Immature natural killer cell (primary cell): ENCODE measurements at places on chromosomes 3 and 15.

- H3K4me3 ChIP-seq: no peak overlapping the region
- no peaks in the 10 kb centered on the region for H3K36me3 ChIP-seq
- H3K4me1 ChIP-seq: no peaks in the 10 kb centered on the region
- H3K27ac ChIP-seq: no peak overlapping the region
- H3K27me3 ChIP-seq: no peaks in the 10 kb centered on the region
- no peak for DNase-seq
Observed at GRCh38 chr3:183188895-183189462, 26.4 kb upstream of the LAMP3 start.

- H3K27me3 ChIP-seq: peaks cover 7% of the 10 kb centered on the region
- H3K36me3 ChIP-seq: no peaks in the 10 kb centered on the region
- H3K4me1 ChIP-seq: peaks cover 31% of the 10 kb centered on the region
- H3K27ac ChIP-seq: peak overlapping the region; percentile 42
Observed at GRCh38 chr15:31004220-31004733, 12.8 kb upstream of the MTMR10 start.

- H3K4me3 ChIP-seq: no peak overlapping the region
- peaks cover 3% of the 10 kb centered on the region for H3K36me3 ChIP-seq
- DNase-seq: no peak
- no peaks in the 10 kb centered on the region for H3K27me3 ChIP-seq
Observed at GRCh38 chr3:74353039-74353438, 261.4 kb downstream of the CNTN3 start.

GRCh38 chr3:65716071-65716751 is 322.5 kb downstream of the MAGI1 start:
- H3K4me3 ChIP-seq: no peak overlapping the region
- H3K27ac ChIP-seq: no peak overlapping the region
- H3K36me3 ChIP-seq: no peaks in the 10 kb centered on the region
- H3K4me1 ChIP-seq: no peaks in the 10 kb centered on the region
- no peaks in the 10 kb centered on the region for H3K27me3 ChIP-seq
- no peak for DNase-seq

GRCh38 chr15:29418931-29419330 is 149.3 kb upstream of the NSMCE3 start:
- no peaks in the 10 kb centered on the region for H3K4me1 ChIP-seq
- H3K4me3 ChIP-seq: no peak overlapping the region
- DNase-seq: no peak
- H3K27ac ChIP-seq: no peak overlapping the region
- no peaks in the 10 kb centered on the region for H3K36me3 ChIP-seq

- H3K4me1 ChIP-seq: no peaks in the 10 kb centered on the region
- DNase-seq: no peak
- H3K36me3 ChIP-seq: no peaks in the 10 kb centered on the region
- H3K4me3 ChIP-seq: no peak overlapping the region
- H3K27ac ChIP-seq: no peak overlapping the region
Observed at GRCh38 chr15:62457100-62457499, 292.0 kb upstream of the C2CD4B start.

GRCh38 chr3:145843561-145843960 is 317.4 kb downstream of the PLOD2 start:
- no peaks in the 10 kb centered on the region for H3K27me3 ChIP-seq
- DNase-seq: no peak
- H3K4me3 ChIP-seq: no peak overlapping the region
- no peaks in the 10 kb centered on the region for H3K36me3 ChIP-seq
- H3K27ac ChIP-seq: no peak overlapping the region

DNA sequence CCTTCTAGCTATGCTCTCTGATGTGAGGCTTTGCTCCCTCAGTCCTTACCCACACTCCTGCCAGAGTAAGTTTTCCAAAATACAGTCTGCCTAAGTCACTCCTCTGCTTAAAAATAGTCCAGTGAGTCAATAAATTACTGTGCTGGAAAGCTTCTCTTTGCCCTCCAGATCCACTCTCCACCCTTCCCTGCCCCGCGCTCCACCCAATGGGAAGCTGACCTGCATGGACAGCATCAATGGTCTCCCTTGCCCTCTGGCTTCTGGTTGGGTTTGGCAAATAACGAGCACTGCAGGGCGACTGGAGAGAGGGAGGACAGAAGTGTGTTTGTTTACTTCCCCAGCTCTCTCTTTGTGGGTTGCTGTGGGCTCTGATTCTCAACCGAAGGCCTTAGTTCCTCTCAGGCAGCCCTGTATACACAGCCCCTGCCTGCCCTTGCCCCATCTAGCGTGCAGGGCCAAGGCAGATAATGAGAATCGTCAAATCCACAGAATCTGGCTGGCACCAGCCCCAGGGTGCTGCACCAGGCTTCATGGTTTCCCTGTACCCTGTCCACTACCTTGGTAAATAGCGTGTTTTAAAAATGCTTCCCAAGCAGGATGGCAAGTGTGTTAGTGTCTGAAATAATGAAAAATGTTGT is 110.4 kb downstream of the ADAMTSL3 start:
- no peak overlapping the region for H3K27ac ChIP-seq
- no peak overlapping the region for H3K4me3 ChIP-seq
- no peak for DNase-seq
- no peaks in the 10 kb centered on the region for H3K36me3 ChIP-seq
- no peaks in the 10 kb centered on the region for H3K4me1 ChIP-seq

DNA sequence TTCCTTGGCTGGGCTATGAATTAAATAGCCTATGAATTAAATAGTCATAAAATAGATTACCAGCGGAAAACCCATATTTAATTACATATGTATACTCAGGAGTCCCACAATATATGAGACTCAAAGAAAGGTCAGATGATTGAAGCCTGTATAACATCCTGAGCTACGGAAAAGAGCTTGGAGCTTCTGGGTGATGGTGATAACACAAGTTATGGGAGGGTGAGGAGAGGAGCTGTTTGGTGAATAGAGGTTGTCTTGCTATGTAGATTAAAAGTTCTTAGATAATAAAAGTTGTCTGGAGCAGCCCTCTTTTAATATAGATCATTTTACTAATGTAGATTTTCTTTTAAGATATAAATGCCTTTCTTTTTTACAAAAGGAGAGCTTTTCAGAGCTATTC is 1.8 kb downstream of the PML start:
- peak overlapping the region; percentile 93 for H3K27ac ChIP-seq
- no peak for DNase-seq
- peaks cover 67% of the 10 kb centered on the region for H3K4me1 ChIP-seq
- peak overlapping the region; percentile 97 for H3K4me3 ChIP-seq
- peaks cover 7% of the 10 kb centered on the region for H3K36me3 ChIP-seq

DNA sequence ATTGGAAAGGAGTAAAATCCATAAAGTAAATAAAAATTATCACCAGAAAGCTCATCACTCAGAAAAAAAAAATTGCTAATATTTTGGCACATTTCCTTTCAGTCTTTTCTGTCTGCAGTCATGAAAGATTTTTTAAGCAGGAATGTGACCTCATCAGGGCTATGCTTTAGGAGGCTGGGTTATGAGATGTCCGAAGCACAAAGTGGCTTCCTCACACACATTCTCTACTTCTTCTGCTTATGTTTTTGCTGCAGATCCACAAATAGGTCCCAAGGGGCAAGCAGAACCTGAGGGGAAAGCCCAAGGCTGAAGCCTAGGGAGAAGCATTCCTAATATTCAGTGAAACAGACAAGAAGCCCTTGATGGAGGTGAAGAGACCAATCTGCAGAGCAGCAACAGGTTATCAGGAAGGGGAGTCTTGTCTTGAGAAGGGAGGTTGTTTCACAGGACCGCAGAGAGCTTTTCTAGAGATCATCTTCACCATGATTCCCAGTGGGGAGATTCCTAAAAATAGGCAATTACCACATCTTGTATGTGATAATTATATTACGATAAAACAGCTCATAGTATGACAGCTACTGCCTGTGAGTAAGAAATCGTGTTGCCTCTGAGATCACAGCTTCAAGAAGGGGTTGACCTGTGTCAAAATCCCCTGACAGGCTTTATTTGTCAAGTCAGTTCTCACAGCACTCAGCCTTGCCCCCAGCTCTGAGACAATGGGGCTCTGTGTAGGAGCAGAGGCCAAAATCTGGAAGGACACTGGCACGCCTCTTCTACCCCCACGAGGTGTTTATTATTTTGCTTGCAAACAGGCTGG is 60.5 kb downstream of the IGF2BP2 start:
- H3K4me3 ChIP-seq: no peak overlapping the region
- peaks cover 4% of the 10 kb centered on the region for H3K27me3 ChIP-seq
- H3K4me1 ChIP-seq: peaks cover 22% of the 10 kb centered on the region
- no peak for DNase-seq
- no peaks in the 10 kb centered on the region for H3K36me3 ChIP-seq

- H3K27ac ChIP-seq: no peak overlapping the region
- H3K4me3 ChIP-seq: no peak overlapping the region
- peak; percentile 52 for DNase-seq
- H3K36me3 ChIP-seq: no peaks in the 10 kb centered on the region
Observed at GRCh38 chr3:151468284-151468917, 7.5 kb upstream of the IGSF10 start.

DNA sequence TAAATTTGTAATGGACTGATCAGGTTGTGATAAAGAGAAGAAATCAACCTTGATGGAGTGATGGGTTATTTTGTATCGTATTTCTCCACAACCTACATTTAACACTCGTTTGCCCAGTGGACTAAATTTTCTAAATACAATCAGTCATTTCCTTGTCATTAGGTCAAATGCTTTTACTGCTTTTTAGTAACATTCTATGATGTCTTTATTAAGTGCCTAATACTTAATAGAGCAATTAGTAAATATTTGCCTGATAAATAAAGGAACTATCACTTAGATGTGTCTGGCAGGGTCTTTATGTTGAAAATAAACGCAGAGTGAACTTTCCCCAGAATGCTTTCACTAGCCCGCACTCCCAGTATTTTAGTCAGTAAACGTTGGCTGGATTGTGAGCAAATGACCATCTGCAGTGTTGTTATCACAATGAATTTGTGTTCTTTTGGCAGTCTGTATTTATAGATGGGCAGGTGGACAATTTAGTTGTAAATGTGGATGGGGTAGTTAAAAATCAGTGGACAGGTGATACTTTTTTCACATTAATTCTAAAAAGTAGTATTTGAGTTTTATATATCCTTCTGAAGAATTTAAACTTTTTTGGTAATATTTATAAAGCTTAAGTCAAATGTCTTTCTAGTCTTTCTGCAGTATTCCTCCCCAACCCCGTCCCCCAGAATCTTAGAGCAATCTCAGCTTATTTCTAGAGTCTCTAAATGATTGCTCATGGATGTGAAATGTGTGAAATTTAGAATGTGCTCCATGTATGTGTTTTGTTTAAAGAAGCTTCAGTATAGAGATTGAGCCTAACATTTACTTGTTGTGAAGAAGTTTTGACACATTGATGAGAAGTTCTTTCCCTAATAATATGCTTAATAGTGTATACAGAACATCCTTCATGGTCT is 4.9 kb downstream of the USP3 start:
- H3K4me3 ChIP-seq: no peak overlapping the region
- peaks cover 89% of the 10 kb centered on the region for H3K4me1 ChIP-seq
- H3K27ac ChIP-seq: peak overlapping the region; percentile 41
- DNase-seq: no peak

- no peak overlapping the region for H3K4me3 ChIP-seq
- no peaks in the 10 kb centered on the region for H3K27me3 ChIP-seq
- no peak for DNase-seq
Observed at GRCh38 chr15:70741677-70742293, 21.6 kb downstream of the UACA start.

GRCh38 chr3:184586851-184587250 is 25.3 kb downstream of the EPHB3 start:
- no peak overlapping the region for H3K4me3 ChIP-seq
- no peaks in the 10 kb centered on the region for H3K36me3 ChIP-seq
- DNase-seq: no peak

- H3K27ac ChIP-seq: no peak overlapping the region
- H3K4me3 ChIP-seq: no peak overlapping the region
- H3K27me3 ChIP-seq: peaks cover 5% of the 10 kb centered on the region
Observed at GRCh38 chr3:9022305-9023225, 59.3 kb upstream of the RAD18 start.

DNA sequence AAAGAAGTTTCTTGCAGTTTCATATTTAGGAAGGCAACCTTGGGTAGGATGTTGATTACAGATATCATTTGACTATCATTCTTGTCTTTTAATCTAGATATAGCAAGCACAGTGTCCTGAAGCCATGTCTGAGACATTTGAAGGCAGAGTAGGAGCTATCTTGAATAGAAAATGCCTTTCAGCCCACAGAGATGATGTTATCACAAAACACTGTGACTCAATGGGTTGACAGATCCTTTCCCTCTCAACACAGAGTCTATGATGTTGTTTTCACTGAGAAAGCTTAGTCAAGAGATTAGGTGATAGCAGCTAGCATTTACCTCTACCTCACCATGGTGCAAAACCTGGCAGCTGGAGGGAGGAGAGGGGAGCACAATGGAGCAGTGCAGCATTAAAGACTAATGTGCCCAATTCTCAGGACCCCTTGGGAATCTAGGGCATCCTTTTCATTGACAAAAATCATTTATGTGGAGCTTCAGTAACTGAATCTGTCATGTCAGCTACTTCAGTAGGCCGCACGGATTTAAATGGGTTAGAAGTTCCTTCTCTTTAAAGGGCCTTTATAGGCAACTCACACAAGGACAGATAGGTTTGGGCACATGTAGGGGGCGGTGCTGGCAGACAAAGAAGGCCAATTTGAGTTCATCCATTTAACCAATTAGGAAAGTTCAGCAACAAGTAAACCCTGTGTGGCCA is 121.8 kb downstream of the AGBL1 start:
- no peak overlapping the region for H3K4me3 ChIP-seq
- H3K4me1 ChIP-seq: no peaks in the 10 kb centered on the region
- no peaks in the 10 kb centered on the region for H3K36me3 ChIP-seq

- H3K27ac ChIP-seq: no peak overlapping the region
- H3K4me3 ChIP-seq: no peak overlapping the region
- H3K36me3 ChIP-seq: no peaks in the 10 kb centered on the region
- DNase-seq: peak; percentile 61
- no peaks in the 10 kb centered on the region for H3K27me3 ChIP-seq
Observed at GRCh38 chr3:188749010-188749617, 422.7 kb upstream of the TPRG1 start.

DNA sequence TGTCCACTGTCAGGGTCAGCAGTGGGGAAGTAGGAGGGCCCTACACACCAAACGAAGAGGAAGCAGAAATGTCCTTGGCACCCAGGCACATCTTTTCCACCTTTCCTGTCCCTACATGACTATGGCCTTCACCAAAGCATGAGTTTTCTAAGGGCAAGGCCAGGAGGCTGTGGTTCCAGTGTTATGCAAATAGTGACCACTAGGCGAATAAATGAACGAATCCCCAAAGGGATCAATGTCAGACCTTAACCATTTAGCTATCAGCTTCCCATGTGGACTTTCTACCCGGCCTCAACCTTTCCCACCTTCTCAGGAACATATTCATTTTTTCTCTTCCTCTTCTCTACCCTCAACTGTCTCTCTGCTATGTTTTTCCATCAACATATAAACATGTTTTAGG is 63.1 kb downstream of the NTRK3 start:
- no peak for DNase-seq
- H3K27me3 ChIP-seq: peaks cover 2% of the 10 kb centered on the region
- H3K4me1 ChIP-seq: no peaks in the 10 kb centered on the region
